ENCODE measurements at places on chromosomes 4 and X.

DNA sequence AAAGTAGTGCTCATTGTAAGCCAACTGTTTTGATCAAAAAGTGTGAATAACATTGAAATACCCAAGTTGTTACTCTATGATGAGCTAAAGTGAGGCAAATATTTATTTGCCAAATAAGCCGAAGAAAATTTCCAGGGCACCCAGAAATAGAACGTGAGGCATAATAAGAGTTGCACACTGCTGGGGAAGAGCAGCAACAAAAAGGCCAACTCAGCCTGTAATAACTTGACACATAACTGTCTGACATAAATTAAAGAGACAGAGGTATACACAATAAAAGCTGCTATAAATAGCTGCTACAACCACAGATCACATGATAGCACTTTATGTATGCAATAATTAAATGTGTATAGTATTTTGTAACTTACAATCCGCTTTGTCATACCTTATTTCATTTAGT lies 2.0 kb upstream of the ABCB7 start:
- no peak for DNase-seq

DNA sequence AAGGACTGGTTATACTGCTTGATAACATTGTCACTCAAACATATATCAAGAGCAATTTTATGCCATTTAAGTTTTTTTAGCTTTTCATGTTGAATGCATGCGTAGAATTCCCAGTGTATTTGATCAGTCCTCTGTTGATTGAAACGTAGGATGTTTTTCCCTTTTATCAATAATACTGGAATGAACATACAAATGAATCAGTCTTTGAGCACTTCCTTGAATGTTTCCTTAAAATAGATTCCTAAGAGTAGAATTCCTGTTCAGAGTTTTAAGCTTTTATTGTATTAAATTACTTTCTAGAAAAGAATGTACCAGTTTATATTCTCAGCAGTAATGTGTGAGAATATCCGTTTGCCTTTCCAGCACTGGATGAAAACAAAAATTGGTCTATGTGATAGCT lies 37.8 kb downstream of the ADD1 start:
- DNase-seq = no peak

DNA sequence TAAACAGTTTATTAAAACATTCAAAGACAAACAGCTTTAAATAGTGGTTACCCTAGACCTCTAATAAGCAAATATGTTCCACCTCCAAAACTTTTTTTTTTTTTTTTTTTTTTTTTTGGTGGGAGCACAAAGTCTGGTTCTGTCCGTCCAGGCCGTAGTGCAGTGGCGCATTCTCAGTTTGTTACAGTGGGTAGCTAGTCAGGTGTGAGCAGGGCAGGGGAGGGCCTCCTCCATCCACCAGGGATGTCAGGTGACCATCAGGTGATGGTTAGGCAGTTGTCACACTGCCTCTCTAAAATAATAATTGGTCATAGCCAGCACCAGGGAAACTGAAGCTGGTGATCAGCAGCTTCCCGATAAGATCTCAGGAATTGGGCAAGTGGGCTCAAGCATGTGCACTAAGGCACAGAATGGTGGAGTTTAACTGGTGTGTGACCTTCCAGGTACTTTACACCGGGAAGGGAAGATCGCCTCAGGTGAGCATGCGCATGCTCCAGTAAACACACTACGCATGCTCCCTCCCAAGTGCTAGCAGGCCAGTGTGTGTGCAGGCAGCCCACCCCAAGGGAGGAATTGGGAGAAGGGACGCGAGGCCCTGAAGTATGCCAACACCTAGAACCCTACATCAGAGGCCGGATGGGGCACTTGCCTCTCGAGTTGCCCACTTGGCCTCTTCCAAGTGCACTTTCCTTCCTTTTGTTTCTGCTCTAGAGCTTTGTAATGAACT lies 27.2 kb downstream of the TNIP2 start:
- no peak for DNase-seq

DNA sequence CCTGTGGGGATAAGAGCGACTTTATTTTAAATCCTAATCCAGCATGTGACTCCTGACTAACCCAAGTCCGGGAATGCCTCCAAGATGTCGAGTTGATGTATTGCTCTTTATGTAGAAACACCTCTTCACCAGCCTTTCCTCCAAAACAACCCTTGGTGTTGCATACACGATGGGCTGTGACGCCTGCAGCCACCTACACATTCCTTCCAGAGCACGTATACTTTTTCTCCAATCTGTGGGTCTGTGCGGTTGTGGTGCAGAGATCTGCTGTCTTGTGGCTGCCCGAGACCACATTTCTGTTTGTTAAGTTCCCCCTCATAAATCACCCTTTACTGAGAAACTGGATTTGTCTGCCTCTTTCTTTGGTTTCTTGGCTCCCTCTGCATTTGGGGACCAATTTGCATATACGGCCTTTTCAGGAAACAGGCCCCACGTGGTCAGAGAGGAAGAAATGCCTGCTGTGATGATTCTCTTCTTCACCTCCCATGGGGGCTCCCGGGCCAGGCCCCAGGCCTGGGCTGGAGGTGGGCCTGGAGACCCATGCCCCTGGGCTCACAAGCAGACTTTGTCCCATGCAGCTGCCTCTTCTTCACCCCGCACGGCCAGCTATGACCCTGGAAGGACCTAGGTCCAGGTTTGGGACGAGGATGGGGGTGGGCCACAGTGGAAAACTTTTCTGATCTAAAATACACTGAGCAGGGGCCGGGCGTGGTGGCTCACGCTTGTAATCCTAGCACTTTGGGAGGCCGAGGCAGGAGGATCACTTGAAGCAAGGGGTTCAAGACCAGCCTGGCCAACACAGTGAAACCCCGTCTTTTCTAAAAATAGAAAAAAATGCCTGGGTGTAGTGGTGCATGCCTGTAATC lies 21.4 kb upstream of the AFAP1 start:
- DNase-seq = peak; percentile 36

GRCh38 chr4:588351-588849 lies 12.3 kb upstream of the TMEM271 start:
- DNase-seq = no peak

DNA sequence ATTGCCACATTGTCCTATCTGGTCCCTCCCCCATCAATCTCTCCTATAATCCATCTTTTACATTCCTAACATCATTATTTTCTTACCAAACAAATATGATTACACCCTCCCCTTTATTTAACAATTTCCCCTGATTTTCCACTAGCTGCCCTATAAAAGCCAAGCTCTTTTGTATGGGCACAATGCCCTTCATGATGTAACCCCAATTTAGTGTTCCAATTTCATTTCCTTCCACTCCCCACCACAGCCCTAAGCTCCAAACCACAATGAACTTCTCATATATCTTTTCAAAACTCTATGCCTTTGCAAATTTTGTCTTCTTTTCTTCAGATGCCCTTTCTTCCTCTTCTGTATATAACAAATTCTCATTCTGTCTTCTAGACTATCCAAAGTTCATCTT lies 39.5 kb upstream of the PTPN13 start:
- DNase-seq = no peak

- DNase-seq = no peak
These were observed 892 bp downstream of the IL1RAPL2 start for GRCh38 chrX:104566681-104567501.

- DNase-seq = no peak
These were observed 32.8 kb upstream of the GLRB start for GRCh38 chr4:157043131-157043530.

DNA sequence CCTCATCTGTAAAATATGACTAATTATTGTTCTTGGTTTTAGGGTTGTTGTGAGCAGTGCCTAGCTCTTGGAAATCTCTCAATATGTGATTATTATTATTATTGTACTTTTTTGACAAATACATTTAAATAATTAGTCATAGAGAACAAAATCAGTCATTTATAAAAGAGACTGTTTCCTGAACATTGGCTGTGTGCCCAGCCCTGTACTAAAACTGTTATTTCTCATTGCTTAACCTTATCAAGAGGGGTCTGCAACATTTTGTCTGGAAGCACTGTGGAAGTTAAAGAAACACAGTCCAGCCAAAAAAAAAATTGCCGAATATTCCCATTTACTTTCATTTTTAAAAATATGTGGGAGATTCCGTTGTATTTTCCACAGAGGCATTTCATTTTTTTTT lies 989.2 kb upstream of the SLIT2 start:
- no peak for DNase-seq

DNA sequence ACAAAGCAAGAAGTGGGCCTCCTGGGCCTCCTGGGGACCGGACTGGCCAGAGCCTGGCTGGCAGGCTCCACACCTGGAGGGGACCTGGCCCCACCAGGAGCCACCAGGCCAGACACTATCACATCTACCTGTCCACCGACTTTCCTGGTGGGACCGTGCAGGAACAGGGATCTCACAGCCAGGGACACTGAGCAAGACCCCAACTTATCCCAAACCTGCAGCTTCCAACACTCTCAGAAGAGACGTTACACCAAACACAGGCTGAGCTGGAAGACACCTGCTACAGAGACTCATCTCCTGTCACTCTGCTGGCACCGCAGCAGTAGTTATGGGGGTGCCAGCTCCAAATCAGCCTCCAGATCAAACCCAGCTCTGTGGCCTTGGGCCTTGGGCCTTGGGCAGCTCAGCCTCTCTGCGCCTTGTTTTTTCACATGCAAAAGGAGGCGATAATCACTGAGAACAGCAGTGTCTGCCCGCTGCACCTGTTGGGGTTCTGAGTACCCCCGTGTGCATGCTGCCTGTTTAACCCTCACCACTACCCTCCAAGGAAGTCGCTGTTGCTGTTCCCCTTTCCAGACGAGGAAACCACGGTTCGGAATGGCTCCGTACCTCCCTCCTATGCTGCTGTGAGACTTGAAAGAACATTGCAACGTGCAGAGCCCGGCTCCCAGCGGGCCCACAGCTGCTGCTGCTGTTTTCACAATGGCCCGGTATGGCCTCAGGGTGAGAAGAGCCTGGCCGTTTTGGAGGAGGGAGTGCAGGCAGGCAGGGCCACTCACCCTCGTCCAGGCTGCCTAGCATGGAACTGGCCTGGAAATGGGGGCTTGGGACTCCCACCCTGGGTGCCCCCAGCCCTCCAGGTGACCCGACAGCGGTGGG lies 69.6 kb downstream of the ADRA2C start:
- DNase-seq = no peak

DNA sequence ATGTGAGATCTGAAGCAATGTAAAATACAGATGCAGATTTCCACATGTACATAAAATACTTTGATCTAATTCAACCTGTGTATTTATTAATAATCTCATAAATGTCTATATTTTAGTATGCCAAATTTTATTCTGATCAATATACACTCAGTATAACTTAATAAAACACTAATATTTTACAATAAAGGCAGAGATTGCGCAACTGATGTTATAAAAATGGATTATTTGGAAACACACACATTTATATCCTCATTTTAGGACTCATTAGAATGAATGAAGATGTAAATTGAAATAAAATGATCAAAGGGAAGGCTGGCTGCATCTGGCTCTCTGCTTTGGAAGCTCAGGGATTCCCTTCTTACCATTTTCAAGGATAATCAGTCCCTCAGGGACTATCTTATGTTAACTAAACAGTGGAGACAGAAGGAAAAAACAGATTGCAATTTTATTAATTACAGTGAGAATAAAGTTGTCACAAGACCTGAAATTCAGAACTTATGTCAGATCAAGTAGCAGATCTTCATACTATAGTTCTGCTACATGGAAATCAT lies 900.9 kb upstream of the EPHA5 start:
- no peak for DNase-seq

GRCh38 chrX:78326401-78326800 lies 1.0 kb downstream of the CYSLTR1 start:
- no peak for DNase-seq

DNA sequence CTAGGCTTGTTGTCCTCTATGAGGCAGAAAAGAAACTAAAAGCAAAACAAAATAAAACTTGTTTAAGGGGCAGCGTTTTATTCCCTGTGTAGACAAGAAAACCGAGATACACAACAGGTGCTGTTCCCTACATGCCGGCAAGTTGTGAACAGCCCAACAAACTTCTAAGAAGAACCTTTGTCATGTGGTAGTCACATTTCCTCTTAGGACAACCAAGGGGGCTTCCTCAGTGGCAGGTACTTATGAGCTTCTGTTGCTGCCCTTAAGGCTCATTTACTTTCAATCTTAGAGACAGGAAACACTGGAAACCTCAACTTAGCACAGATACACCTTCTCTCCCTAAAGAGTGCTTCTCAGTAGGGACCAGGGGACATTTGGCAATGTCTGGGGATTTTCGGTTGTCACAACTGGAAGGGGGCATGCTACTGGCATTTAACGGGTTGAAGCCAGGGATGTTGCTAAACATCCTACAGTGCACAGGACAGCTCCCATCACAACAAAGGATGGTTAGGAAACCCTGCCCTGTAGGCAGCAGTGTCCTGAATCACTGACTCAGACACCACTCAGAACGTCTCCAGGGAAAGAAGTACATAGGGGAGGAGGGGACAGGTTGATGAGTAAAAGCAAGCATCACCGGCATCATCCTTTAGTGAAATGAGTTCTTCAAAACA lies 111.0 kb downstream of the ASB9 start:
- DNase-seq = no peak

GRCh38 chrX:63128509-63128908 lies 222.6 kb downstream of the SPIN4 start:
- DNase-seq = no peak

DNA sequence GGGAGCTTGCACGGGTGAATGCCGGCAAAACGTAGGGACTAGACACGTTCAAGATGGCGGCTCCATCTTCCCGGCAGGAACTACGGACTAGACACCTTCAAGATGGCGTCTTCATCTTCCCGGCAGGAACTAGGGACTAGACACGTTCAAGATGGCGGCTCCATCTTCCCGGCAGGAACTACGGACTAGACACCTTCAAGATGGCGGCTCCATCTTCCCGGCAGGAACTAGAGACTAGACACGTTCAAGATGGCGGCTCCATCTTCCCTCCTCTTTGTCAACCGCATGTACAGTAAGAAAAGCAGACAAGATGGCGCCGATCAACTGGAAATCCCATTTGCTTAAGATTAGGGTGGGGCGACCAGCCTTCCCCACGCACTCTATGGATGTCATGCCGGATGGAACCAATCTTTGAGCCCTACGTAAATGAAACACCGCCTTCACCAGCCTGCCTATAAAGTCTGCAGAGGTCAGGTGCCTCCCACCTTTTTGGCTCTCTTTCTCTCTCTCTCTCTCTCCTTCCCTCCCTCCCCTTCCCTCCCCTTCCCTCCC lies 222.4 kb downstream of the CRLF2 start:
- no peak for DNase-seq

DNA sequence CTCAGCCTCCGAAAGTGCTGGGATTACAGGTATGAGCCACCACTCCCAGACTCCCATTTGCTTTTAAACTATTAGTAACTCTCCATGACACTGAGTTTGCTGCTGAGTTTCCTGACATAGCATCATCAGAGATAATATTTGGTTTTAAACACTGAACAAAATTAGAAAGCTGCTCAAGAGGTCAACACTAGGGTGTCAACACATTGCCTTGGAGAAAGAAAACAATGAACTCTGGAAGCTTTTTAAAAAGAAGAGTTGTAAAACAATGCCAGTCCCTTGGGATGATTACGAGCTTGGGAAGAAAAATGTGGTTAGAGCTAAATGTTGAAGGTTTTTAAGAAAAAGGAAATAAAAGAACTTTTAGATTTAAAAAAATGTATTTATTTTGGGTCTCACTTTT lies 264.8 kb downstream of the CAMK2D start:
- no peak for DNase-seq
